Uterus (tissue), 4 donors: ENCODE measurements at places on chromosomes 12 and 14. TPM values are rescaled to one million over a fixed set of nuclear protein-coding genes. Genes with fewer than 3 reads are reported as not detected.

- no peak for DNase-seq
These were observed 29.0 kb downstream of the MAGOHB start for GRCh38 chr12:10584415-10584814.

DNA sequence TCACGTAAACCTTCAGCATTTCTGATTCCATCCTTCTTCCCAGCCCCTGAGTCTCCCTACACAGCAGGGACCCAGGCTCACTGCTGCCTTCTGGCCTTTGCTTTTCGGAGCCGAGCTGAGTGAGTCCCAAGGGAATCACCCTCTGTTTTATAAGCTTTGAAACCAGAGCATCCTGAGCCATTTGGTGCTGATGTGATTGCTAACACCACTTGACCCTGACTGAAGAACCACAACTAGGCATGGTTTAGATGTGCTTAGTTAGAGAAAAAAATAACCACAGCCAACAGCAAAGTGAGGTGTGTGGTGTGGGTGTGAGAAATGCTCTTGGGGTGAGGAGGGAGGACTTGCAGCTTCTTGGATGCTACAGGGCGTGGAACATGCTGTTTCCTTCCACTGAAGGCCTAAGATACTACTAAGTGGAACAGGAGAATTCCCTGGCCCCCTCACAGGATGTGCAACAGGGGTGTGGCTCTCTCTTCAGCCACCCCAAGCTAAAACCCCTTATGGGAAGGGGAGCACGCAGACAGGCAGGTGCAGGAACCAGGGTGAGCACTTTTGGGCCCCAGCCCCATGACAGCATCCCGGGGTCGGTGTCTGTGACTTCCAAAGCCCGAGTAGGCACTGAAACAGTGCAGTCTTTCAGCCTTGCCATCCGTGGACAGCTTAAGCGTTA lies at the start of gene TC2N:
TC2N (minus strand) TSS at position 221 of the 673 bp plus-strand sequence. CDS start 53,767 bp downstream, outside the sequence.
- DNase-seq: no peak

GRCh38 chr12:12582895-12583303 lies 20.2 kb upstream of the DUSP16 start:
- DNase-seq: no peak

DNA sequence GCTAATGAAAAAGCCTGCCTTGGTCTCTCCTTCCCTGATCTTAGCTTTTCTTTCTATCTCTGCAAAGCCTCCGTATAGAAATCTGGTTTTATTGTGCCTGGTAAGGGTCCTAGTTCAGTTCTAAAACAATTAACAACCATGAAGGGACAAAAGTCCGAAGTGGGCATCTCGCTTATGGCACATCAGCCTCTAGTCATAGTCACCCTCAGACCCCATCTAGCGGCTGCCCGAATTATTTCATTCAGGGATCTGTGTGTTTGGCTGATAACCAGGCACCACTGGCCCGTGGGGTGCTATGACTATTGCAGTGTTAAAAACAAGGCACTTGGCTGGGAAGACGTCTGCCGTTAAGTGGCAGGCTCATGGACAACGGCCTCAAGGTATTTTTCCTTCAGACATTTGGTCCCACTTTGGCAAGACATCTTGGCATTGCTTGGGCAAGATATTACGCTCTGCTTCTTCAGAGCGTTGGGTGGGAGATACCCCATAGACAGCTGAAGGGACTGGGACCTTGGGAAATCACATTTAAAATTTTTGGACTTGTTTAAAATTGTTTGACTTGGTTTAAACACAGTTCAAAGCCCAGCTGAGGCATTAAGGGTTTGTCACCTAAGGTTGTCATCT lies 87.1 kb downstream of the SINHCAF start:
- DNase-seq: peak; percentile 36

Gene INHBE
- not detected for total RNA-seq
